ENCODE measurements at places on chromosomes 13 and 19. TPM values are rescaled to one million over a fixed set of nuclear protein-coding genes. Genes with fewer than 3 reads are reported as not detected.

Gene KLK6
- not detected for total RNA-seq

GRCh38 chr19:47228168-47228936 lies 2.6 kb downstream of the BBC3 start:
- DNase-seq, result peak; percentile 74

GRCh38 chr19:1082928-1083816 lies 12.0 kb downstream of the POLR2E start:
- DNase-seq, result peak; percentile 14

DNA sequence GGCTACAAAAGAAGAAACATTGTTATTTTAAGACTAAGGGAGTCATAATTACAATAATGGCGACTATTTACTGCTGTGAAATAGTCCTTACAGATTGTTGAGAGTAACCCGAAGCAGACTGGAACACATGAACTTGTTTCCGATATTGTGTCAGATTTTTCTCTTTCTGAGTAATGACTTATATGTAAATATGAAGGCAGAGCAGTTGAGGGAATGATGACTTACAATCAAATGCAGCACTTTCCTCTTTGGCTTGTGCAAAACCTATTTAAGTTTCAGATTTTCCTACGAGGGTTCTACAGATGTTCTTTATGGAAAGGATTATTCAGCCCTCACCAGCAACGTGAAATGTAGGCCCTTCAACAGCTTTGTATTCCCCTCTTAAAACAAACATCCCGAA lies 198.6 kb downstream of the RGCC start:
- no peak for DNase-seq

DNA sequence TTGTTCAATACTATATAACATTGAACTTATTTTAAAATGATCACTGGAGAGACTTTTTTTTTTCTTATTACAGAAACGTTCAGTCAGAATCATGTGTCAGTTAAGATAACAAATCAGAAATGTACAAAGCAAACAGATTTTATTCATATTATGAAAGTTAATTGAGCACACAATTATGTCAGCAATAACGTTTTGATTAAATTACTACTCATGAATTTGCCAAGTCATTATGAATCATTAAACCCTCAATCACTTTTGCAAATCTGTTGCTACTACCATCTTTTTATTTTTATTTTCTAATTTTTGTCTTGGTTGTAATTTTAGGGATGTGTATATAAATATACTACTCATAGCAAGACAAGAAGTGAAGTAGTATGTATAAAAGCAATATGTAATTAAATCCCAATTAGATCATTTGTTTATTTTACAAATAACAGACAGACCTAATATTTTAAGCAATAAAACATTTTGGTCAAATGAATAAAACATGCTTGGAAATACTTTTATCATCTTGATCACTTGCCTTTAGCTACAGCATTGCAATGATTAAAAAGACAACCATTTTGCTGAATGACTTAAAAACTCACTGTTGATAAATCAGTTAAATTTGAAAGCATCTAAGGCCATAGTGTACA lies 893.4 kb upstream of the MIR17HG start:
- DNase-seq, result no peak
